GM10248 (cell line): ENCODE measurements at places on chromosomes 16 and 17.

DNA sequence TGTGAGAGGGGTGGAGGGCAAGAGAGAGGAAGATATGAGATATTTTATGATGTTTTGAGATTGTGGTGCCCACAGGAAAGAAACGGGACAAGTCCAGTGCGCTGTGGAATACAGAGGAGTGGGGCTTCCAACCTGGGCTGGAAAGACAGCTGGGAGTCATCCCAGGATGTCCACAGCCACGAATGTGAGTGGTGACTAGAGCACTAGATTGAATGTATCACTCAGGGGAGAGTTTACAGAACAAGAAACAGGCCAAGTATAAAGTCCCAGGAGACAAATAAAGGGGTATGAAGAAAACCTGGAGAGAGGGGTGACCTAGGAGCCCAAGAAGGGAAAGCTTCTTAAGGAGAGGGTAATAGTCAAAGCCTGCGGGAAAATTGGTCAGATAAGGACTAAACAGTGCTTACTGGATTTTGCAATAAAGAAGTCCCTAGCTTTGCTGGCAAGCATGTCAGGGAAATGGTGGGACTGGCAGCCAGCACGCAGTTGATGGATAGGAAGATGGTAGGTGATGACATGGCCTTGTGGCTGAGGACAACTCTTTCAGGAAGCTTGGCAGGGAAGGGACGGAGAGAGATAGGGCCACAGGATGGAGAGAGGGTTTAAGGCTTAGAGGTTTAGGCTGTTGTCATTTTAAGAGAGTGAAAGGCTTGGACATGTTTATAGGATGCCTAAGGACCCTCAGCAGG lies 114.5 kb downstream of the AXIN2 start:
- no peak for DNase-seq

DNA sequence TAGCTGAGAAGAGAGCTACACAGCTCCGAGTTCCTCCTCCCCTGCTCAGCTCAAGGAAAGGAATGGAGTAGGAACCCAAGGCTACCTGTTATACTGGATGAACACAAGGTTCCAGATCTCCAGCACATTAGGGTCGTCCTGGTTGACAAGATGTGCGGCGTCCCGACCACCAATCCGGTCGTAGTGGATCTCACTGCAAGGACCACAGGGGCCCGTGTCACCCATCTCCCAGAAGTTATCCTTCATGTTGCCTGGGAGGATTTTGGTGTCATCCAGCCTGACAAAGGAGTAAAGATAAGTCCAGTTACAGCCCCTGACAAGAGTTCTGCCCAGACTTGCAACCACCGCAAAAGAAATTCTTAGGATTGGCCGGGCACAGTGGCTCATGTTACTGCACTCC lies 17.6 kb downstream of the AARS1 start:
- DNase-seq = no peak

DNA sequence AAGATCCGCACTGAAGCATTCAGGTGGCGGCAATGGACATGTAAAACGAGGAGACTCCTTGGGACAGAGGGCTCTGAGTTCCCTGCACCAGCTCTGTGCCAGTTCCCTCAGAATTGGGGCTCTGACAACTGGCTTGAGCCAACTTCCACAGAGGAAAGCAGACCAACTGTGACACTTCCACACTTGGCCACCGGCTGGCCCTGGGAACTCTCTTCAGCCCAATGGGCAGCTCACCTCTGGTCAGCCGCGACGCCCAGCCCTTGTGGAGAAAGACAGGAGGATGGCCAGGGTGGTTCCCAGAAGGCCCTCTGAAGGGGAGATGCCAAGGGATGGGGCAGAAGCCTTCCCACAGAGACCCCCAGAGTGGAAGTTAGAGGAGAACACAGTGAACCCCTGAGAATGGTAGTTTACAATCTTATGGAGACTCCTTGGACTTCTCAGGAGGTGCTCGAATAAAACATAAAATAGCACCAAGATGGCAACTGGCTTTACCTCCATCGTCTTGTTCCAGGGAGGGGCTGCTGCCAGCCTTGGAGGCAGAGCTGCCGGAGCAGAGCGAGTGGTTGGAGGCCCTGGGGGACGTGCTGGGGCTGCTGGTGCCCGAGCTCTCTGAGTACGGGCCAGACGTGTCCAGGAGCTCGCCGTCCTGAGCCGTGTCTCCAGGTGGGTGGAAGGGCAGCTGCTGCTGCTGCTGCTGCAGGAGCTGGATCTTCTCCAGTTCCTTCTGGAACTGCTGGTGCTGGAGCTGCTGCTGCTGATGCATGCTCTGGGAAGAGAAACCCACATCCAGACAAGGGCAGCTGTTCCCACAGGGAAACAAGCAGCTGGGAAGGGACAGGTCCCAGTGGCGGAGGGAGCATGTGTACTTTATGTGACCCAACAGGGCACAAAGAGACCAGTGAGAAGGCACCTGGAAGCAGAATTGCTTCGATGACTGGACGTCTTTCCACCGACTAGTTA lies 35.0 kb upstream of the ICAM2 start:
- no peak for DNase-seq

DNA sequence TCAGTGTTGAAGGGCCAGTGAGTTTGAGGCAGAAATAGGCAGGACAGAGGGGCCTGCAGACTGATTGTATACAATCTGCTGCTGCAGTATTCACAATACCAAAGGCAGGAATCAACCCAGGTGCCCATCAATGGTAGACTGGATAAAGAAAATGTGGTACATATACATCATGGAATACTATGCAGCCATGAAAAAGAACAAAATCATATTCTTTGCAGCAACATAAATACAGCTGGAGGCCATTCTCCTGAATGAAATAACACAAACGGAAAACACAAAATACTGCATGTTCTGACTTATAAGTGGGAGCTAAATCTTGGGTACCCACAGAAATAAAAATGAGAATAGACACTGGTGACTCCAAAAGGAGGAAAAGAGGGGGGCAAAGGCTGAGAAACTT lies 485.1 kb downstream of the XYLT1 start:
- DNase-seq = no peak

DNA sequence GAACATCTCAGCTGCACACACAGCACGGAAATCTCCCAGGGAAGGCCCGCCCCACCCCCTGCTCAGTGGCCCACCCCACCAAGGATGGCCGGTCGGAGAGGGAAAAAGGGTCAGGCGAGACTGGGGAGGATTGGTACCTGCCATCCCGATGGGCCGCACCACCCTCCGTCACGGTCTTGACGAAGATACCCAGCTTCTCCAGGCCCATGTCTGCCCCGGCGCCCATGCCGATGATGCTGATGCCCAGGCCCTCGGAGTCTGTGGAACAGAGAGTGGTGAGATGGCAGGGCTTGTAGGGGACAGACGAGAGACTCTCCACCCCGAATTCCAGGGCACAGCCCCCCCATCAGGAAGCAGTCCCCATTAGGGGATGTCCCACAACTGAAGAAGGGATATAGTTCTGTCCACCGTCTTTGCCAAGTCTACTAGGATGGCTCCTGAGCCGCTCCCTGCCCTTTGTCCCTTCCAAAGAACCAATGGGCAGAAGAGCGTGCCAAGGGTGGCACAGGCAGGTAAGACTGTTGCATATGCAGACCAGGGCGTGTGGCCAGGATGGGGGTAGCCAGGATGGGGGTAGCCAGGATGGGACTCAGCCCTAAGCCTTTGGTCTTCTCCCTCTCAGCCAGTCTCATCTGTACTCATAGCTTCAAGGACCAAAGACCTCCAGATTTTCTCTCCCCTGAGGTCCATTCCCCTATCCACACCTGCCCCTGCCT lies 6.9 kb downstream of the PPP1R9B start:
- no peak for DNase-seq

DNA sequence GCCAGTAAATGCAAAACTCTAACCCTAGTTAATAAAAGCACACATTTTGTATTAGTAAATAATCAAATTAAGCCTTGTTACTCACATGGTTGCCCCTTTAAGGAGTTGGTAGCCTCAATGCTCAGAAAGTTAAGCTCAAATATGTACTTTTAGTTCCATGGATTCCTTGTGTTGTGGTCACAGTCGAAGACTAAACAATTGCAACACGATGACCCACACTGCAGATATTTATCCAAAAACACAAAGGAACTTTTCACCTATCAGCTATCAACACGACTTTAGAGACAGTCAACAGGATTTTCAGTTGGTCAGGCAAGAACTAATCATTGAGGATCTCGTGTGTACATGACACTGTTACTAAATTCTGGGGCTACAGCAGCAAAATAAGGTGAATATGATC lies 47.4 kb upstream of the NUDT7 start:
- no peak for DNase-seq

GRCh38 chr17:33864758-33865229 lies 390.3 kb upstream of the CCL2 start:
- no peak for DNase-seq

DNA sequence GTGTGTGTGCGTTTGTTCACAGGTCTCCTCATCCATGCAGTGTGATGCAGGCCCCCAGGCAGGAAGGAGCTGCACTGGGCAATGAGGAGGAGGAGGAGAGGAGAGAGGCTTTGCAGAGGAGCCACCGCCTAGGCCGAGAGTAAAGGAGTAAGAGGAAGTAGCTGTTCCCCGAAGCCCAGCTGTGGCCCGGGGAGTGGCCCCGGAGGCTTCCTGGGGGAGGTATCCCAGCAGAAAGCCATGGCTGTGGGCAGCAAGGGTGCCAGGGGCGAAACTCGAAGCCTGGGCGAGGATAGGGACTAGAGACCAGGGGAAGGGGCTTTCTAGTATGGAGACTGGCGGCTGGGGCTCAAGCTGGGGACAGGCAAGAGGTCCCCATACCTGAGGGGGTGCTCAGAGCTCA lies 12.2 kb downstream of the C16orf95 start:
- no peak for DNase-seq

DNA sequence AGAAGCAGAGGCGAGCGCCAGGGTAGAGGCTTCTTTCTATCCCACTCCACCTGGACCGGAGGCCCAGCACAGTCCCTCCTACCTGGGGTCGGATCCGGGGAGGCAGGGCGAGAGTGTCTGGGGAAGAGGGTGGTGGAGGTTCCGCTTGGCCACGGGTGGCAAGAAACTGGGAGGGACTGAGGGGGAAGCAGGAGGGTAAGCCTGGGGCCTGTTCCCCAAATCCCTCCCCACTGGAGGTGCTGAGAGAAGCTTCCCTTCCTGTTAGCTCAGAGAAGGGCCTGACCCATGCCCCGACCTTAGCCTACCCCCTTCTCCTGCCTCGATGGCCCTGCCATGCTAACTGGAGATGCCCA lies 1.8 kb upstream of the TPPP3 start:
- no peak for DNase-seq
